ENCODE measurements at places on chromosomes 7 and 10.

DNA sequence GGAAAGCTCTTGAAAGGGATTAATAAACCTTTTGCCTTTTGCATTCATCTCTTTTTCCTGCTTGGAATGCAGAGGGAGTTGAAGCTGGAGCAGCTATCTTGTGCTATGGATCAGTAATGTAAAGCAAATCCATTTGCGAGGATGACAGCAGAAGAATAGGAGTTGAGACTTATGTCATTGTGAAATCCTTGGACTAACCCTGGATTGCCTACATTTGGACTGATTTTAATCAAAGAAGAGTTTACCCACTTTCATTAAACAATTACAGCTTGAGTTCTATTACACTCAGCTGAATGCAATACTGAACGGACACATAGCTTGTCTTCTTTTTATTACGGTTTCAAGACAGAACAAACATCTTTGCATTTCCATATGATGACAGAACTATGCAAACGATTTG, 362.3 kb downstream of the PHF14 start:
- DNase-seq: no peak

- no peak for DNase-seq
These were observed 79.2 kb downstream of the GLRX3 start for GRCh38 chr10:130215151-130215930.

- DNase-seq: peak; percentile 83
These were observed 207.6 kb downstream of the SKIDA1 start for GRCh38 chr10:21317902-21318301.

GRCh38 chr7:64863021-64863420, 40.1 kb upstream of the ZNF273 start:
- DNase-seq: no peak

- no peak for DNase-seq
These were observed 17.8 kb downstream of the HDAC9 start for GRCh38 chr7:18513343-18513742.

DNA sequence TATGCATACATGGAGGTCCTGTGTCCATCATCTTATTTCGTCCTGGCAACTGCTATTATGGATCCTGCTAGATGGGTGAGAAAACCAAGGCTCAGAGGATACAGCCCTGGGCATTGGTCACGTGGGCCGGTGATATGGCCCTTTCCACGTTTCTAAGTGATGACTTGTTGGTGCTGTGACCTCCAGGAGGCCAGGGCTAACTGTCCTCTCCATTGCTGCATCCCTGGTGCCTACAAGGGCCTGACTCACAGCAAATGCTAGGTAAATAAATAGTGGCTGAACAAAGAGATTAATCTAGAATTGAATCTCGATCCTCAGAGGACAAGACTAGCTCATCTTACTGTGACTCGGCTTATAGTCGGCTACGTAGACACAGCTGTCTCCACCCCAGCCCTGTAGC, 78.6 kb downstream of the FAM53B start:
- no peak for DNase-seq

- DNase-seq: no peak
These were observed 5.1 kb downstream of the GSTO2 start for GRCh38 chr10:104273899-104274575.

GRCh38 chr7:137539111-137539715, 195.7 kb upstream of the PTN start:
- DNase-seq: peak; percentile 48

GRCh38 chr10:33258967-33259366, 75.5 kb downstream of the NRP1 start:
- peak; percentile 86 for DNase-seq

DNA sequence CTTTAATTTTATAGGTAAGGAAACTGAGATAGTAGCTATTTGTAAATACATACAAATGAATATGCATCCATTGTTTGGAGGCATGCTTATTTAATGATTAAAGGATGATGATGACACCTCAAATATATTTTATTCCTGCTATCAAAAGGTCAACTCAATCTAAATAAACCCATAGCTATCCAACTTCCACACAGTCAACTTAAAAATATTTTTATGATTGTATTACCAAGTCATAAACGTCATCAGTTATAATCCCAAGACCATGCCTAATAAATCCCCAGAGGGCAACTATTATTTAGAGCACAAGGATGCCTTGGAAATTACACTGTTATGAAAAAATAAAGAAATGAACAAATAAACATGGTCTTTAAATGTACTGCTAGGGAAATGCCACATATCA, 102.1 kb downstream of the MPP7 start:
- no peak for DNase-seq

DNA sequence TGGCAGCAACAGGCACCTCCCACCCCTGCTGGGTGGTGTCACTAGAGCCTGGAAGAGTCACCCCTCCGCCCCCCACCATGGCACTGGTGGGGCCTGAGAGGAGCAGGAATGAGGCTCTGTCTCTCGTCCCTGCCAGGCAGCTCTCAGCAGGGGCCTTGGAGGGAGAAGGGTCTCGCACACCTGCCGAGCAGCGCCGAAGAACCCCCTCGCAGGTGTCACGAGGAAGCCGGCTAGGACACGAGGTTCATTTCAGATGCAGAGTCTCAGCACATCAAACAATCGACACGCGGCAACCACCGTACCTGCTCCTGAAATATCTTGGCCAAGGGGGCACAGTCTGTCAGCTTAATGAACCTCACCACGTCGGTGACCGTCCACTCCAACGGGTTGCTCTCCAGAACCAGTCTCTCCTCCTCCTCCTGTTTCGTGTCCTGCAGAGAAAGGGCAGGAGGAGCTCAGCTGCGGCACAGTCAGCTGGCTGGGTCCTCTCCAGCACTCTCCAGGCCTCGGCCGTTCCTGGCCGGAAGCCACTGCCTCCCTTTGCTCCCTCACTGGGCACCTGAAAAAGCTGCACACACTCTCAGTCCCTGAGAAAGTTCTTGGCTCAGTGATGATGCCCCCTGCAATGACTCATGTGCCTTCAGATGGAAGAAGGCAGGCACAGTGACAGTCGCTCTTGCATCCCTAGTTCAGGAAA, 240.1 kb downstream of the SFMBT2 start:
- DNase-seq: no peak
